ENCODE measurements at places on chromosomes 5 and 9.

DNA sequence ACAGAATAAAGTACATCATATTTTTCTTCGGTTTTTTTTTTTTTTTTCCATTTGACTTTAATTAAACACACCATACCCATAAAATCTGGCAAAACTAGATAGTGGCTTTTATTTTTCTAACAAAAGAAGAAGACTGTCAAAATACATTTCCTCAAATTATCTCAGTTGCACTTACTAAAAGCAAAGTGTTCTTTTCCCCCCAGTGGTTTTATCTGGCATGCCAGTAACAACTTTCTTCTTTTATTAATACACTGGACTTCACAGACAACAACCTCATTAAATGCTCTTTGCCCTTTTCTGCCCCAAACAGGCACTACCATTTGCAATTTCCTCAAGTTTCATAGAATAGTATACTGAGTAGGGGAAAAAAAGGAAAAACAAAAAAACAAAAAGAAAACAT lies 1792.3 kb downstream of the EFNA5 start:
- DNase-seq = no peak

DNA sequence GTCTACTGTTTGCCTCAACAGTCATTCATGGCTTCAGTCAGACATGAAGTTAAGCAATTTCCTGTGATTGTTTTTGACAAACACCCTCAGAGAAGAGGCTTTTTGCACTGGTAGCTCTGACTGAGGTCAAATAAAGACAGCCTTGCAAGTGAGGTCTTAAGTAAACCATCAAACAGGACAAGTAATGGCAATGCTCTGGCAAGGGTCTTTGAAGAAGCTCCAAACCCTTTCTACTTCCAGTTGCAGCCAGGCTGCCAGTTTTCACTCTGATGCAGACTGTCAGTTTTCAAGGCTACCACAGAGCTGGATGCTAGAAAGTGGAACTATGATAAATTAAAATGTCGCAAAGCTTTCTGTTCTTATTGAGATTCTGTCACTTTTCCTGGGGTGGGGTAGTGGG lies 421.5 kb upstream of the PTGER4 start:
- no peak for DNase-seq

- DNase-seq = no peak
Observed at GRCh38 chr5:17132444-17133083, 84.9 kb upstream of the BASP1 start.

- no peak for DNase-seq
Observed at GRCh38 chr5:169796731-169797130, 159.7 kb downstream of the DOCK2 start.

- no peak for DNase-seq
Observed at GRCh38 chr9:94014066-94014654, 59.0 kb upstream of the BARX1 start.

DNA sequence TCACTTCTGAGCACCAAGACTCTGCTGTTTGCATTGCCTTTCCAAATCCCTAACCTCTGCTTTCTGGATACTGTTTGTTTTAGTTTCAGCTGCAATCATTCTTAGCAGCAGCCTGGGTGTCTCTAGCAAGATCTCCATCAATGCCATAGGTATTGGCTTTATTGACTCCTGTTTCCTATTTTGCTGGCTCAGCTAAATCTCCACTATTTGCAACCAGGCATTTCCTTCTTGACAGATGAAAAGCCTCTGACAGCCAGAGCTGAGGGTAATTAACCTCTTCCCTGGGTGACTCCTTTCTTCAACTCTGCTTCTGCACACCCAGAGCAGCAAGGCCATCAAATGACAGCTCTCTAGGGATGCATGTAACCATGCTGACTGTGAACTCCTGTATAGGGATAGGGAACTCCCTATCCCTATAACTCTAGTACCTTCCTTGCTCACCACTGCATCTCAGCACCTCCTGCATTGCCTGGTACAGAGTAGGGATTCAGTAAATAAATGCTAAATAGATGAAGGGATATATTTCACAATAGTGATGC lies 293.5 kb downstream of the TRIM32 start:
- no peak for DNase-seq

- DNase-seq = no peak
Observed at GRCh38 chr5:157800137-157800536, 56.6 kb downstream of the LSM11 start.

DNA sequence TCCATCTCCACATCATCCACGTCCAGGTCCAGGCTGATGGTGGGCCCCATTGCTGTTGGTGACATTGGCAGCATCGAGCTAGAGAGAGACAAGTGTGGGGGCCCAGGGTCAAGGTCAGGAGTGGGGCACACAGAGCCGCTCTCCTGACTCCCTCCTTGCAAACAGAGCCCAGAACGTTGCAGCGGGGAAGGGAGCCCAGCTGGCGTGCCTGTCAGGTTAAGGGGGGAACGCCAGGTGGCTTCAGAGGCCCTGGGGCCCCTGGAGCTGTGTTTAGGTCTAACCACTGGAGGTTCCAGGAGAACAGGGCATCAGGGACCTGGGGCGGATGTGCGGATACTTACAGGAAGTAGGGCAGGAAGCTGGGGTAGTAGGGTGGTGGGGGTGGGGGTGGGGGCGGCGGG lies 7.5 kb downstream of the RNF44 start:
- DNase-seq = no peak

DNA sequence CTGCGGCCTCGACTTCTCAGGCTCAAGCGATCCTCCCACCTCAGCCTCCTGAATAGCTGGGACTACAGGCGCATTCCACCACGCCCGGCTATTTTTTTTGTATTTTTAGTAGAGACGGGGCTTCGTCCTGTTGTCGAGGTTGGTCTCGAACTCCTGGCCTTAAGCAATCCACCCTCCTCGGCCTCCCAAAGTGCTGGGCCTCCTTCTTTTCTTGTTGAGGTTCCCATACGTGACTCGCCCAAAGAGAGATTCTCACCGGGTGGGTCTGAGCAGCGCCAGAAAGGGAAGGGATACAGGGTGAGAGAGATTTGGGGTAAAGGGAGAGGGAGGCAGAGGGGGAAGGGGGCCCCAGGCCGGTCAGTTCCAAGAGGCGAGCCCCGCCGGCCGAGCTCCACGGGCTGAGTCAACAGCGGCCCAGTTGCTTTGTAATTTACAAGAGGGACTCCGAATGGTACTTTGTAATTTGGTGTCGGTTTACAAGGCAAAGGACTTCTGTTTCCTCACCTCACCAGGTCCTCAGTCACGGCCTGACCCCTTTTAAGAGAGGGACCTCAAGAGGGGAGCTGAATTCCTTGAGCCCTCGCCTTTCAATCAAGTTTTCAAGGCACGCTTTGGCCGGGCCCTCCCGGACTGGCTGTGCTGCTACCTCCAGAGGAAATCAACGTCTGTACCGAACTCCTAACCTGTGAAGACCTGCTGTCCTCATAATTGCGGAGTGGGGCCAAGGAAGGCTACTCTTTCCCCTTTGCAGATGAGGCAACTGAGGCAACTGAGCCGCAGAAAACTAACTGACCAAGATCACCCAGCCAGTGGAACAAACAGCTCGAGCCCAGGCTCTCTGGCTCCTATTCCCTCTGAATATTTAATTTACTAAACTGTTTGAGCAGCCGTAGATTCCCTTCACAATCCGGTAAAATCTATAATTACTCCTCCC lies 3.3 kb upstream of the DMRT2 start:
- no peak for DNase-seq

DNA sequence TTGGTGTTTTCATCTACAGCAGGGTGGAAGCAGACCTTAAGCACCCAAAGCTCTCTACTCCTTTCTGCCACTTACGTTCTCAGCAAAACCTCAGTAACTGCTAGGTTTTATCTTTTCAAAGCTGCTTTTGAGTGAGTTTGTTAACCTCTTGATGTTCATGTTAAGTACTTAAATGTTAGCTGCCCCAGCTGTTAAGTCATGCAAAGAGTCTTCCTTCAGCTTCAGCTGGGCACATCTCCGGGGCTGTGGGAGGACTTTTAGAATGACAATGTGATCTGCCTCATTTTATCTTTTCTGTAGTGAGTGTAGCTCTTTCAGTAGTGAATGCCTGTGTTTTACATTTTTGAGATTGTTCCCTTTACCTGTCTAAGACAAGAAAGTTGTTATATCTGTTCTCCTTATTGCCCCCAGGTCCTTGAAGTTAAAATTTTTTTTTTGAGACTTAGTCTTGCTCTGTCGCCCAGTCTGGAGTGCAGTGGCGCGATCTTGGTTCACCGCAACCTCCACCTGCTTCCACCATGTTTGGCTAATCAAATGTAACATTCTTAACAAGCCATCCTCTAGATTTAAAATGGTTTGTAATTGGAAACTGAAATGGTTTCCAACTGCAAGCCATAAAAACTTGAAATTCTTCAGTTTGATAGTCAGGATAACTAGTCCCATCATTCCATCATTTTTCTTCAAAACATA lies 19.6 kb downstream of the KDM4C start:
- DNase-seq = no peak

GRCh38 chr5:8765886-8766285 lies 780.0 kb downstream of the SEMA5A start:
- DNase-seq = no peak

GRCh38 chr5:90888511-90889324 lies 330.1 kb downstream of the ADGRV1 start:
- DNase-seq = no peak

DNA sequence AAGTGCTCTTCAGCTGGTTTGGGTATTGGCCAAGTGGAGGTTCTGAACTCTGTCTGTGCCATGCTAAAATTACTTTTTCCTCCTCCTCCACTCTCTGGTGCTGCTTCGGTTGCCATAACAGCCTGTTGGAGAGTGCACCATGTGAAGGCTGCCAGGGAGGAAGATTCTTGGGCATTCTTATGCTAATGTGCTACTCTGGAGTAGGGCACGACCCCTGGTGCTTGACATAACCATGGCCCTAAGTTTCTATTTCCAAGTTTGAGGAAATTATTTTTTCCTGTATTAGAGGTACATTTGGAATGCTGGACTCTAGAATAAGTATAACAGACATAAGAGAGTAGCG lies 111.6 kb downstream of the ARHGAP26 start:
- DNase-seq = no peak

DNA sequence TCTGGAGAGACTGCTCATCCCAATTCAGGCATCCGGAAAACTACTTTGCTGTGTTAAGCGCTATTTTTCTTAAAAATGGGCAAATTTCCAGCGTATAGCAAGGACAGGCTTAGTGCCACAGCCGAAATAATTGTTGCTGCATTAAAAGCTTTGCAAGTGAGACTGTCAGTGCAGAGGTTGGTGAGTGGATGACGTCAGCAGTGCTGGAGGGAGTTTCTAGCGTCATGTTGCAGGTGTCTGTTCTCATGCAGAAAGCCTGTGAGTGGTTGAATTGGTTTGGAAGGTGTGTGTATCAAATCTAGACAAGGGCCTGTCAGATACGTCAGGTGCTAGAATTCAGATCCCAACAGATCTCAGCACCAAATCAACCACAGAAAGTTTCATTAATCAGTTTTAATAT lies 204.4 kb downstream of the TRIO start:
- no peak for DNase-seq

- no peak for DNase-seq
Observed at GRCh38 chr5:15510092-15510491, 10.1 kb downstream of the FBXL7 start.

DNA sequence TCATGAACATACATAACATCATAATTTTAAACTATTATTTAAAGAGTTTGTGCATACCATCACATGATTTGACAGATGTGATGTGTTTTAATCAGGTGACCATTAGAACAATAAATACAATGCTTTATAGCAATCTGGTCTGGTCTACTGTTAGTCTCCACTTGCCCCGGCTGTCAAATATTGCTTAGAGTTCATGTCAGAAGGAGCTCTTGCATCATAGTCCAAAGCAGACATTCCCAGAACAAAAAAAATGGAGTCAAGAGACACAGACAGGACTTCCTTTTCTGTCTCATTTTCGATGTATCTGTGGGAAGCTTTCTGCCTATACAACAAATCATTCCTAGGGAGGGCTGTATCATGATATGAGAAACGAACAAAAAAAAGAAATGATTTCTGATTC lies 979.2 kb upstream of the WWC1 start:
- DNase-seq = no peak

GRCh38 chr9:124045830-124046177 lies 34.2 kb downstream of the LHX2 start:
- DNase-seq = no peak

DNA sequence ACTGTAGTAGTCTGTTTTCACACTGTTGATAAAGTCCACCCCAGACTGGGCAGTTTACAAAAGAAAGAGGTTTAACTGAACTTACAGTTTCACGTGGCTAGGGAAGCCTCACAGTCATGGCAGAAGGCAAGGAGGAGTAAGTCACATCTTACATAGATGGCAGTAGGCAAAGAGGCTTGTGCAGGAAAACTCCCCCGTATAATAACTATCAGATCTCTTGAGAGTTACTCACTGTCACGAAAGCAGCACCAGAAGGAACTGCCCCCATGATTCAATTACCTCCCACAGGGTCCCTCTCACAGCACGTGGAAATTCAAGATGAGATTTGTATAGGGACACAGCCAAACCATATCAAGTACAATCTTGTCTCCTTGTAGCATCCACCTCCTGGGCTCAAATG lies 21.1 kb downstream of the PARP8 start:
- DNase-seq = no peak

GRCh38 chr9:75866273-75866871 lies 24.1 kb upstream of the PCSK5 start:
- no peak for DNase-seq

DNA sequence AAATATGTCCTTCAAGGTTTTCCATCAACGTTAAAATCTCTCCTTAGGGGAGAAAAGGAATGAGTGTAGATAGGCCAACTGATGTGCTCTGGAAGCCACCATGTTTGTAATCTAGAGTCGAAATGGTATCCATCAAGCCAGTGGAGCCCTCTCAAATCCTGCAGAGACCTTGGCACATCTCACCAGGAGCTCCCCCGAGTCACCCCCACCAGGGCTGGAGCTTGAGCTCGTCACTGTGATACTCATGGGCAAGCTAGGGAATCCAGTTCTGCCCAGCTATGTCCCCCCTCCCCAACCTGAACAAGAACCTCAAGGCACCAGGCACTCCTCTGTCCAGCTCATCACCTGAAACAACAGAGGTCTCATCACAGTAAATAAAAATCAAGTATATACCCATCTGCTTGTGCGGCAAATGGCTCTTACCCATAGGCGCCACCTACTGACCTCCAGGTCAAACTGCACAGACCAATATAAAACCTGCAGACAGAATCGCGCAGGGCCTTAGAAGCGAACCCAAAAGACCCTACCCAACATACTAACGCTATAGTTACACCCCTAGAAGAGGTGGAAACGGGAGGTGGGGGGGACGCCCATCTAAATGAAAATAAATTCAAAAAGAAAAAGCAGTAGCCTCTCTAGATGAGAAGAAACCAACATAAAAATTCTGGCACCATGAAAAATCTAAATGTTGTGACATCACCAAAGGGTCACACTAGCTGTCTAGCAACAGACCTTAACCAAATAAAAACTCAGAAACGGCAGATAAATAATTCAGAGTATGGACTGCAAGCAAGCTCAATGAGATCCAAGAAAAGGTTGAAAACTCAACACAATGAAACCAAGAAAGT lies 75.0 kb downstream of the TTC39B start:
- no peak for DNase-seq

All from stimulated activated CD8-positive, alpha-beta memory T cell treated with anti-CD3 and anti-CD28 coated beads, Interleukin-7, amount 100 ng/mL, for 1 hour (primary cell).